ENCODE measurements at places on chromosomes 6 and 20. TPM values are rescaled to one million over a fixed set of nuclear protein-coding genes. Genes with fewer than 3 reads are reported as not detected.

DNA sequence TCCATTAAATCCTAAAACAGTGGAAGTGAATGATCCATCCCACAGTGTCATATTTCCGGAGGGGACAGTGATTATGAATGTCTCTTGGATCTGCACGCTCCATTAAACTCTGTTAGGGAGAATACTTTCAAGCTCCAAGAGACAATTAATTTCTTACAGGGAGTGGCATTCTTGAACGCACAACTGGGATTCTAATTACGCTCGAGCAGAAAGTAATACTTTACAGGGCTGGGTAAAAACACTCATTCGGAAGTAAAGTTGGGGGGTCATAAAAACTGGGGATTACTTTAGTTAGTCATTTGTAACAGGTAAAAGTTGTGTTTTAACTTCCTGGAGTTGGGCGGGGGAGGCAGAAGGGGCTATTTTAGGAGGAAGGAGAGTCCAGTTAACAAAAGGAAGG, 151.8 kb downstream of the ZFP64 start:
- DNase-seq, result no peak

DNA sequence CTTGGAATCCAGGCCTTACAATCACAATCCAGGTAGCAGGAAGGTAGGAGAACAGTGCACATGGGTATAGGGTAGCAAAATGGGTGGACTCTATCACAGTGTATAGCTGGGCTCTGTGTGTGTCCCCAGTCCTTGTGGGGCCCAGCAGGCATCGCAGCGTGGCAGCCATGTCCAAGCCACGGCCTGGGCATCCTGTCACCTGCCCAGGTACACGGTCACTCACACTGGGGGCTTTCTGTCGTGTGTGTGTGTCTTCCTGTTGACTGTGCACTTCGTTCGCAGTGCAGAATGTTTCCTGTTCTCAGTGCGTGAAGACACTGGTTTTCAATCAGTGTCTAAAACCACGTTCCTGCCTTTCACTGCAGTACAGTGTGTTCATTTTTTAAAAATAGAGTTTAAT, 523.2 kb upstream of the JARID2 start:
- DNase-seq, result no peak

DNA sequence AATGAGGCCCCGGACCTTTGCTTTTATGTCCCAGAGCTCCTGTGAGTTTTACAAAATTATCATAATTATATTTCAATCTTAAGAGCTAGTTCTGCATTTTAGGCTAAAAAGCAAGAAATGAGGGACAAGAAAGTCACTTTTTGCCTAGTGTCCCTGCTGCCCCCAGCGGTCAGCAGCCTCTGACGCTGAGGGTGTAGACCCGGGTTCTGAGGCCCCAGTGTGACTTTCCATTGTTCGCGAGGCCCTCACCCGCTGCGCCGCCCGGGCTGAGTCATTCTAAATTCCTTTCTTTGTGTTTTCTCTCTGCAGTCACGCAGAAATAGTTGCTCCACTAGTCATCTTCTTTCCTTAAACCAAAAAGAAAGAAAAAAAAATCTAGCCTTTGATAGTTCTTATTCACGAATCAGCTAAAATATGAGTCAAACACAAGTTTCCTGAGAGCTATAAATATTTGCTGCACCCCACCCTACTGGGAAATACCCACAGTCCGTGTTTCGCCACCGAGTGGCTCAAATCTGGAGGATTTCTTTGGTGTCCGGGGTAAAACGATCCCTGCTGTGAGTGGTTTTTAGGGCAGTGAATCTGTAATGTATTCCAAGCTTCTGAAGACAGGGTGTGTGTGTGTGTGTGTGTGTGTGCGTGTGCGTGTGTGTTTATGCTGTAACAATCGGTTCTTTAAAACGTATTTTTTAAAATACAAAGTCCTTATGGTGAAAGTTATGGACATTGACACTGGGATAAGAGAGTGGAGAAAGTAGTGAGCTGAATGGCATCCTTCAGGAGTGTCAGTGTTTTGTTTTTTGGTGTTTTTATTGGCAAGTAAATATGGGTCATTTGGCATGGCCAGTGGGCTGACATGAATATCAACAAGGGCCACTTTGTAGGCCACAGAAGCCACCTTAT, 59.7 kb upstream of the EEF1A1 start:
- DNase-seq, result peak; percentile 99

Gene MLN
- not detected for total RNA-seq

- DNase-seq, result peak; percentile 25
Observed at GRCh38 chr6:35092362-35093117, 48.6 kb downstream of the TCP11 start.

Gene ZNF334
- 1.6 TPM for total RNA-seq

GRCh38 chr20:34526466-34526865, 10.2 kb downstream of the DYNLRB1 start:
- peak; percentile 31 for DNase-seq

DNA sequence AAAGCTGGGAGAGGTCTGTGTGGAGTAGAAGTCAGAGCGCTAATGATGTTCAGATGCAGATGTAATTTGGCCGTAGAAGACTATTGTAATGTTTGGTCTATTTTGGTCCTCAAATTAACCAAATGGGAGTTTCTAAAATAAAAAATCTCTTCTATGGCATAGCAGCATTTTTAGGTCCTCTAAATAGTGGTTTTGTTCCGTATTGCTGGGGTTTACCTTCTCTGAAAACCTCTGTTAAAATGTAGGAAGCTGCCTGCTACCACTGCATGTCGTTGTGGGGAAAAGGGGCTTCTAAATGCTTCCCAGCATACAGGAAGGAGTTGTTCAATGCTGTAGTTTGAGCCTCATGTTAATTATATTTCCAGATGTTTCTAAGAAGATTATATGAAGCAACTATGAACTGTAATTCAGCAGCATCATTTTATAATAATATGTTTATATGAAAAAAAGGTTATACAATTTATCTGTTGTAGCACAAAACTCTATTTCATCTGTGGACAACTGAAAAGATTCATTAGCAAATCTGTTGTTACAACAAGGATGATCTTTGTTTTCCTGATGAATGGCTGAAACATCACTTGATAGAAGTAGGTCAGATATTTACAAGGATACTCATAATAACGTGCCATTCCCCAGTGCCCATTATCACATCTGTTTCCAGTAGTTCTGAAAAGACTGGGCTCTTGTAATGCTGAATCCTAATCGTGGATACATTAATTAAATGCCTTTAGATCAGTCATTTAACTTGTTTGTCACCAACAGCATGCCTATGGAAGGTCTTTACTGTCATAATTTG, 256.6 kb downstream of the TBC1D7 start:
- DNase-seq, result no peak

- DNase-seq, result no peak
Observed at GRCh38 chr20:59173938-59174491, 10.4 kb downstream of the ZNF831 start.

GRCh38 chr20:63657260-63657936, 714 bp upstream of the RTEL1 start:
- DNase-seq, result no peak

DNA sequence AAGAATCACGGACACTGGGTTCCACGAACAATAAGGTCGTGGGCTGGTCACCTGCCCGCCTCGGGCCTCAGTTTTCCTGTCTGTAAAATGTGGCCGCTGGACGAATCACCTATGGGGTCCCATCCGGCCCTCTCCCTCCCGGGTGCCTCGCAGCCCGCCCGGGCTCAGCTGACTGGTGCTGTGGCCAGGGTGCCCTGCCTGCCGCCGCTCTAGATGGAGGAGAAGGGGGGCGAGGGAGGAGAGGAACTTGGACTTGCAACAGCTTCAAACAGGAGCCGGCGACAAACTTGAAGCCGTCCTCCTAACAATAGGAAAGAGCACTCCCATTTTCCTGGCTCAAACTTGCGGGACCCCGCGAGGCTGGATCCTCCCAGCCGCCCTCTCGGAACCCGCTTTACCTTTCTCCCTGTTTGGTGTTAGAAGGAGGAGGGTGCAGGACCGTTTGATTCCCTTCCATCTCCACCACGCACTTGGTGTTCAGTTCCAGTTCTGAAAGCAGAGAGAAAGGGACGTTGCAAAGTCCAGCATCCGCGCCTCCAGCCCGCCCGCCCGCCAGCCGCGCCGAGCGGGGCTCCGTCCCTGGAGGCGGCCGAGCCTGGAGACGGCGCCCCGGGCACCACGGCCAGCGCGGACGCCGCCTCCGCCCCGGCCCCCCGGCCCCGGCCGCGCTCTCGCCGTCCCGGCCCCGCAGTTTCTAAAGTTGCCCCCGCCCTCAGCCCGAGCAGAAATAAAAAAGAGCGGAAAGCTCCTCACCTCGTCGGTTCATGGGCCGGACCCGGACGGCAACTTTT, 584 bp downstream of the KIF13A start:
- DNase-seq, result no peak

Gene ARHGAP40
- 1.1 TPM for total RNA-seq

DNA sequence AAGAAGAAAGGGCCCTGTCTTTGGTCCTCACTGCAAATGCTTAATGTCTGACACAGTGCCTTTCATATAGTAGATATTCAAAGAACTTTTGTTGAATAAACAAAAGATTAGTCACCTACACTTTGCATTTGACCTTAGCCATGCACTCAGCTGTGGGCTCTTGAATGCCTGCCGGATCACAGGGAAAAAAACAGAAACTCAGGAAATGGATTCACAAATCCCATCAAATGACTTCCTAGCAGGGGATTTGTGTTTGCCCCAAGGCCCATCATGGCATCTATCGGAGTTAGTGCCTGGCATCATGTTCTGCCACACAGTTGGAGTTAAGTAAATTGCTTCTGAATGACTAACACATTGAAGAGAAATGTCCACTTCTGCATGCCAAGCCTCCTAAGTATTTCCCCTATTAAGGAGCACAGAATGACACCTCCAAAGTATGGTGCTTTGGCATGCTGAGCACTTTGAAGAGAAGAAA, 72.3 kb upstream of the DST start:
- DNase-seq, result peak; percentile 85

DNA sequence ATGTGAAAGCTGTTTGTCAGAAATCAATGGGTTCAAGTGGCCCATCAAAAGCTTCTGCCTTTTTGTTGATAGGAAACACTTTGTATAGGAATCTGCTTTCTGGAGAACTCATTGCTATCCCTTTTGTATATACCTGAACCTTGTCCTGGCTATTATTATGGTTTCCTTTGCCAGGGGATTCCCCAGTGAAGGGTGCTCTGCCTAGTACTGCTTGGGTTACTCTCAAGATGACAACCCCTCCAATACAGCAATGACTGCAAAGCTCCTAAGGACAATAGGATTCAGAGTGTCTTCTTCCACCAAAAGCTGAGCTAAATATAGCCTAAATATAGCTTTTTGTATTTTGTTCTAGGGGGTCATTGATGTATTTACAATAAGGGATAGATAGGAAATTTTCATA, 54.0 kb upstream of the PTPRK start:
- DNase-seq, result no peak

Gene BMP5
- not detected for total RNA-seq

Gene FRS3
- total RNA-seq, result 0.77 TPM

DNA sequence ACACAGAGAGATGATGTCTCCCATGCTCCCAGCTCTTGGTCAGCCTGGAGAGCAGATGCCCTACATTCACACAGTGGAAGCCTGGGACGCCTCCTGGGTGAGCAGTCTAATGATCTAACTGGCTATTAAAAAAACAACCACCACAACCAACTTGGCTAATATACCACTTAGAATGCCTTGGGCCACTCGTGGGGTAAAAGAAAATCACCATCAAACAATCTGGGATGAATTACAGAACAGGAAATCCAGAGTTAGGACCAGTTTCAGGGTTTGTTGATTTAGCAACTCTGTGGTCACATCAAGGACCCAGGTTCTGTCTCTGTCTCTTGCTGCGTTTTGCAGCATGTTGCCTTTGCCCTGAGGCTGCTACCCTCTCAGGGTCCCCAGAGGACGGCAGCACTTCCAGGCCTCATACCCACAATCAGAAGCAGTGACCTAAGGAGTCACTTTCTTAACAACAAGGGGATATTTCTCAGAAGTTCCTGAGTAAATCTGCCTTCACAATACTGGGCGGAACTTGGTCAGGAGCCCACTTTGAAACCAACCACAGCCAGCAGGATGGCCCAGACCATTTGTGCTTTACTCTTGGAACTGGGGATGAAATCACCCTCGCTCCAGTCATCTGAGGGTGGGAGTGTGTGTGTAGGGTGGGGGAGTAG, 118.7 kb downstream of the CLIC5 start:
- no peak for DNase-seq

Gene TOX2
- total RNA-seq, result not detected

- no peak for DNase-seq
Observed at GRCh38 chr6:19087296-19087695, 700.1 kb downstream of the RNF144B start.

Gene L3MBTL1
- total RNA-seq, result 5.6 TPM

GRCh38 chr6:134282816-134283215, 35.1 kb downstream of the SGK1 start:
- DNase-seq, result no peak
